ENCODE measurements at places on chromosomes 2 and 18.

DNA sequence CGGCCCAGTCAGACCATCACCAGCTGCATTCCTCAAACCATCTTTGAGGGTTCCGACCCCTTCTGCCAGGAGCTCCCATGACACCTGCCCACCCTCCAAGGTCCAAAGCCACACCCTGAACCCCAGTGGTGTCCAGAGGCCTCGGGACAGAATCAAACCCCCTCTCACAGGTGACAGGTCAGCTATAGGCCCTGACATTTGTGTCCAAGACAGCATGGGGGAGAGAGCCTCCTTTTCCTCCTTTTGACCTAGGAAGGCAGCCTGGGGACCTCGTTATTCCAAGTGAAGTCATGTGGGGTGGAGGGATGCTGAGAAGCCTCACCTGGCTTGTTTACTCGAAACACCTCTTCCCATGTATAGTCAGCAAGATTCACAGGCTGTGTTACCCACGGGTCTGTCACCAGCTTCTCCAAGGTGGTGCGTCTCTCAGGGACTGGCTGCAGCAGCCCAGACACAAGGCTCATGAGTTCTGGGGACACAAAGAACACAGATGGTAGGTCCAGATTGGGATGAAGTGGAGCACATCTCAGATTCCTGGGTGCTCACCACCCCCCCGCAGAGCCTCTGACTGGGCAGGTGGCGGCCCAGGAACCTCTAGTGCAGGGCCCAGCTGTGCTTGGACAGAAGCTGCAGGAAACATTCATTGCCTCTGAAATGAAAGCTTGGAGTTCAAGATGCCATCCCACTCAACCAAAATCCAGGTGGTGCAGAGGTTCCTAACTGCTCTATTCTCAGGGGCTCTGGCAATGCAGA is 5.1 kb upstream of the MTERF4 start:
- no peak for DNase-seq

GRCh38 chr2:230939691-230940470 is 14.8 kb upstream of the GPR55 start:
- no peak for DNase-seq

GRCh38 chr18:51135795-51136194 is 61.7 kb downstream of the MEX3C start:
- no peak for DNase-seq

DNA sequence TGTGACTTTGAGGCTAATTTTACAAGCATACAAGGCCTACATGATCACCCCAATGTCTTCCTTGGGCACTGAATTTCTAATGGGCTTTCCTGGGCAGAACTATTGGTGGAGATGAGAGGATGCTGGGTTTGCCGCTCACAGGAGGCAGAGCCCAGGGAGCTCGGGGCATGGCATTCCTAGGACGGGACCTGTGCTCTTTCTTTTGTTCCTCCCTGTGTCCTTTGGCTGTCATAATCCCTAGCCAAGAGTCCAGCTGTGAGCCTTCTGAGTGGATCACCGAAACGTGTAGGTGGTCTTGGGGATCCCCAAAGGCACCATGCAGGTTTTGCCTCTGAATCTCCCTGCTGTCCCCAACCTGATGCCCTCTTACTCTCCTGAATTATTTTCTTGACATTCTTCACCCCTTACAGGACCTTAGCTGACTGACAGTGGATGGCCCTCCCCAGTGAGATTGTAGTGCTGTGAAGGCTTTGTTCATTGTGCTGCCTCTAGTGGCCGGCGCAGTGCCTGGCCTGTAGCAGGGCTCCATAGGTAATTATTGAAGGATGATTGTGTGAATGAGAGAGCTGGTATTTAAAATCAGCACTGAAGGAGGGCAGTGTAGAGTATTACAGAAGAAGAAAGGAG is 221.9 kb downstream of the ZNF407 start:
- peak; percentile 23 for DNase-seq

- no peak for DNase-seq
Observed at GRCh38 chr2:241064802-241065354, 37.2 kb downstream of the MTERF4 start.

DNA sequence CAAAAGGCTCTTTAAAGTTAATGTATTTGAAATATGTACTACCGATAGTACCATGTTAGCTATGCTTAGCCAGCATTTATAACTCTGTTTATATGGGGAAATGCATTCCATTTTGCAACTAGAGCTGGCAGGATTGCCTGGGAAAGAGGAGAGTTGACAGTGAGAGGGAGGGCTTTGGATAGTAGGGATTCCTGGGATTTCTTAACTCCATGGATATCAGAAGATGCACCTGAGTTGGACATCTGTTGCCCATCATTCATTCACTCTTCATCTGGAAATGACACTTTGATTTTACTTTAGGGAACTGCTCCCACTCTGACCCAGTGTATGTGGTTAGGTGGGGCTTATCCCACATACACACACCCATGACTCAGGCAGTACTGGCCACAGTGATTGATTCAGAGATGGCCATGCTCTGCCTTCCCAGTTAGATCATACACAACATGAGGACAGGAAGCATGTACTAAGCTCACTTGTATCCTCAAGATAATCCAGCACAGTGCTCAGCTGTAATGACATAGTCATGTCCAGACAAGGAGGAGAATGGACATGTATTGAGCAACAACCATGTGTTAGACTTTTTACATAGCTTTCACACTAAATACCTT is 248.8 kb downstream of the MREG start:
- DNase-seq = no peak

DNA sequence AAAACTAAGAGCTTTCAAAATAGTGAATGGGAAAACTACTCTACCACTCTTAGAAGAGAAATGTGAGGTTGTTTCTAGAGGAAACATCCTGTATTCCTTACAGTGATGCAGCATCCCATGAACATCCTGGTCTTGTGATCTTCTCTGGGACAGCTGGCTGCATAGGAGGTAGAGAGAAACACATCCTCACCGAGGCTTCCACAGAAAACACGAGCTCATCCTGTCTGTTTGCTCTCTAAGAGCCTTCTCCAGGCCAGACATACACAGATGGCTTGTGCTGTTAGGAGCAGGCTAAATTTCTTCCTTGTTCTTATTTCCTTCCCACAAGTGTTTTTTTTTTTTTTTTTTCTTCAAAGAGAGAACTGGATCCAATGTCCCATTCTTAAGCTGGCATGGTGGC is 14.7 kb upstream of the FZD7 start:
- no peak for DNase-seq

GRCh38 chr18:44609181-44609941 is 71.3 kb upstream of the SETBP1 start:
- no peak for DNase-seq

GRCh38 chr2:227642656-227643055 is 23.9 kb upstream of the SCYGR5 start:
- no peak for DNase-seq

DNA sequence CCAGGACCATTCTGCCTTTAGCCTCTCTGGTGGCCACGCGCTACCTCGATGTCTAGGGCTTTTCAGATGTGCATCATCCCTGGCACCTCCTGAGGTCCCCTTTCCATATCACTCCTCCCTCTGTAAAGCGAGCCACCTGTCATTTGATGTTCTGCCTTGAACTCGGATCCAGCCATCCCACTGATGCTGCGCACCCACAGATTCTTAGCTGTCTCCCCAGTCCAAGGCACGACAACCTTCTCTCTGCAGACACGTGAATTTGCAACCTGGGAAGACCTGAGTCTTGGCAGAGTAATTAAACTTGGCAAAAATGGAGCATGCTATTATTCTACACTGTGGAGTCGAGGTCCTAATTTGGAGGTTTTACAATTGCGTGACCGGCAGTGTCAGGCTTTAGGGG is 61.9 kb downstream of the NGEF start:
- DNase-seq = no peak

DNA sequence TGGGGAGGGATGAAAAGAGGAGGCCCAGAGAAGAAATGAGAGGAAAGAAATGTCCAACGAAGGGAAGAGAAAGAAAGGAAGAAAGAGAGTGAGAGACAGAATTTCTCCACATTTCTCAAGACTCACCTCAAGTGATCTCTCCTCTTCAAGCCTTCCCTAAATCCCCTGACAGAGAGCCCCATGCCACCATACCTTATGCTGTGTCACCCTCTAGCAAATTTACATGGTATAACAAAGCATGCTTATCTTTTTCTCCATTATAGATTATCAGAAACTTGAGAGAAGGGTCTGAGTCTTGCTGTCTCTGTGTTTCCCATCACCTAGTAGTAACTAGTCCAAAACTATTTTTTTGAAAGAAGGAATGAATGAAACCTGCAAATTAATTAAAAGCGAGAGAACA is 1208.4 kb downstream of the DPP10 start:
- no peak for DNase-seq

DNA sequence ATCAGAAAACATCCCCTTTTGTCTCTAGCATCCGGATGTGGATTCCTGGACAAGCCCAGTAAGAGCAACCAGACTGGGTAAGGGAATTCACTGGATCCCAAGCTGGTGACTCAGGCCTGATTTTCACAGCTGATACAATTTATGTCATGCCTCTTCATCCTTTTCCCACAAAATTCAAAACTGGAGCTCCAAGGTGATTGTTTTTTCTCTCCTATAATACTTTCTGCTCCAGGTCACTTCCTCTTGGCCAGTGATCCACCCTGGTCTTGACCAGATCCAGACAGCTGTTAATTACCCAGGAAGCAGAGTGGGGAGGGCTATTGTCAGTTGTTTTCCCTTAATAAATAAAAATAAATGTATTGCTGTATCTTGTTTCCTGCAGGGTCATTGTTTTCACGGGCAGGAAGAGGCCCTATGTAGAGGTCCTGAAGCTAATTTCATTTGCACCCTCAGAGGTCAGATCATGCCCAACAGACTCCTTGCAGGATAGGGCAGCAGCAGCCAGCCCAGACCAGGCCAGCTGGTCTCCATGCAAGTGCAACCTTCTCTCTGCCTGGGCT is 57.6 kb downstream of the EVA1A start:
- DNase-seq = peak; percentile 79

DNA sequence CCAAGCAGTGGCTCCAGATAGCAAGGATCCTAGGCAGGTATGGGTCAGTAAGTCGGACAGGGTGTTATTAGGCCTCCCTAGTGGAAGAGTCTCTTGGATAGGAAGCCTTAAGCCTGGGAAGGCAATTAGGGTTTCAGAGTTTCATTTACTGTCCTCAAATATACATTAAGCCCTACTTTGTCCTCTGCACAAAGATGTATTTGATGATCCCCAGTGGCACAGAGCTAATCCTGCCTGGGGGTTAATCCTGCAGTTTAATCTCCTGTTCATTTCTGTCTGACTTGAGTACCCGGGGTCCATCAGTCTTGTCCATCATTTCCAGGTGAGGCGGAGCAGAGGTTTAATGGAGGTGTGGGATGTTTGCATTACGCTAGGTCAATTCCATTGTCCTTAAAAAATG is 62.0 kb downstream of the MTCL1 start:
- no peak for DNase-seq

DNA sequence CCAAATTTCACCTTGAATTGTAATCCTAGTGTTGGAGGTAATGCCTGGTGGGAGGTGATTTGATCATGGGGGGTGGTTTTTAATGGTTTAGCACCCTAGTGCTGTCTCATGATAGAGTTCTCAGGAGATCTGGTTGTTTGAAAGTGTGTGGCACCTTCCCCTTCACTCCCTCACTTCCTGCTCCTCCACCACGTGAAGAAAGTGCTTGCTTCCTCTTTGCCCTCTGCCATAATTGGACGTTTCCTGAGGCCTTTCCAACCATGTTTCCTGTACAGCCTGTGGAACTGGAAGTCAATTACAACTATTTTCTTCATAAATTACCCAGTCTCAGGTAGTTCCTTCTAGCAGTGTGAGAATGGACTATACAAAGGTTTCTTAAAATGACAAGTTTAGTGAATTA is 251.8 kb upstream of the NETO1 start:
- no peak for DNase-seq

DNA sequence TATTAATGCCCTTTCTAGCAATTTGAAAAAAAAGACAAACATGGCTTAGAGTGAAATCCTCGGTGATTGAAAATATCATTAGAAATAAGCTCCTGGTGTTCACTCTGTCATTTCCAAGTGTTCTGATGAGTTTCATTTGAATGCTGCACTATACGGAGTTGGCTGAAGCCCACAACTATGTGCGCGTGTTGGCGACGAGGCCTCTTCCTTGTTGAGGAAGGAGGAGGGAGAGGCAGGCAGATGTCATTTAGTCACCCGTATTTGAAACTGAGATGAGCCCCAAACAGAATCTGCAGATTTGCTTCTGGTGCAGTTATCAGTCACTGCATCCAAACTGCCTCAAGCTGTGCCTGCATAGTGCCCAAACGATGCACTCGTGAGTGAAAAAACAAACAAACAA is 23.5 kb upstream of the SKOR2 start:
- DNase-seq = no peak

DNA sequence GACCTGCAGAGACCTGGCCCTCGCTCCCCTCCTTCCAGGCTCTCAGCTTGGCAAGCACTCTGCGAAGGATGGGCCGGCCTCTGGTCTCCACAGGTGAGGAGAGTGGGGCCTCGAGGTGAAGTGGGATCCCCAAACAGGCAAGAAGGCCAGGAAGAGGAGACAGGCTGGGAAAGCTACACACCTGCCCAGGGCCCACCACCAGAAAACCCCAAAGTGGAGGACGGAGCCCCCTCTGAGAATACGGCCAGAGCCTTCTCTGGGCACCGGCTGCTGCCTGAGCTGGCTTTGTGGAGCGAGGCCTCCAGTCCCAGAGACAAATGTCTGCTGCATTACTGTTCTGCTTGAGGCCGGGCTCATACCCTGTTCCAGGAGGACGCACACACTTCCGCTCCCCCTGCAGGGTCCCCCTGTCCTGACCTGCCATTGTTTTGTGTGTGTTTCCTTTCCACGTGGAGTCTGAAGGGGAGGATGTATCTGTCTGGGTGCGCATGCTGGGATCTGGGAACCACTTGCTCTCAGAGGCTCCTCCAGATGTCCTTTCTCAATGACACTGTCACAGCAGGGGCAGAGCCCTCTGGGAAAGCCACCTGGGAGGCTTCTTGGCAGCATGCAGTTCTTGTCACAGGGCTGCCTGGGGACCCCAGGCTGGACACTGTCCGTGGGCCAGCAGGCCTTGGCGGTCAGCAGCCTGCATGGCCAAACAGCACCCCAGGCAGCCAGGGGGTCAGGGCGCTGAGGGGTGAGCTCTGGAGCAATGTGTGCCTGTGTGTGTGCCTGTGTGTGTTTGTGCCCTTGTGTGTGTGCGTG is 20.8 kb downstream of the KCNF1 start:
- no peak for DNase-seq

DNA sequence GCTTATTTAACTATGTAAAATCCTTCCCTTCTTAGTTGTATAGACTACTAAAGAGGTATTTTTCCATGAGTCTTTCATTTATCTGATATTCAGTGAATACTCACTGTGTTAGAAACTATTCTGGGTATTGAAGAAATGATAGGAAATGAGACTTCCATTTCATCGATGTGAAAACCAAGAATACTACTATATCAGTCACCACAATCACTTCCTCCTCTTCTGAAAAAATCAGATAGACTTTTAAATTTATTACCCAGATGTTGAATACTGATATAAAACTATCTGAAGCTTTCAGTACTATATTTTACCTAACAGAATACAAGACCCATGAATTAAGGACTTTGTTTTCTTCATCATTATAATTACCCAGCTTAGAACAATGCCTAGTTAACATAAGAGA is 1801.1 kb upstream of the CELF4 start:
- DNase-seq = no peak
